Breast epithelium (tissue), 4 donors: ENCODE measurements at places on chromosomes 13 and 19.

DNA sequence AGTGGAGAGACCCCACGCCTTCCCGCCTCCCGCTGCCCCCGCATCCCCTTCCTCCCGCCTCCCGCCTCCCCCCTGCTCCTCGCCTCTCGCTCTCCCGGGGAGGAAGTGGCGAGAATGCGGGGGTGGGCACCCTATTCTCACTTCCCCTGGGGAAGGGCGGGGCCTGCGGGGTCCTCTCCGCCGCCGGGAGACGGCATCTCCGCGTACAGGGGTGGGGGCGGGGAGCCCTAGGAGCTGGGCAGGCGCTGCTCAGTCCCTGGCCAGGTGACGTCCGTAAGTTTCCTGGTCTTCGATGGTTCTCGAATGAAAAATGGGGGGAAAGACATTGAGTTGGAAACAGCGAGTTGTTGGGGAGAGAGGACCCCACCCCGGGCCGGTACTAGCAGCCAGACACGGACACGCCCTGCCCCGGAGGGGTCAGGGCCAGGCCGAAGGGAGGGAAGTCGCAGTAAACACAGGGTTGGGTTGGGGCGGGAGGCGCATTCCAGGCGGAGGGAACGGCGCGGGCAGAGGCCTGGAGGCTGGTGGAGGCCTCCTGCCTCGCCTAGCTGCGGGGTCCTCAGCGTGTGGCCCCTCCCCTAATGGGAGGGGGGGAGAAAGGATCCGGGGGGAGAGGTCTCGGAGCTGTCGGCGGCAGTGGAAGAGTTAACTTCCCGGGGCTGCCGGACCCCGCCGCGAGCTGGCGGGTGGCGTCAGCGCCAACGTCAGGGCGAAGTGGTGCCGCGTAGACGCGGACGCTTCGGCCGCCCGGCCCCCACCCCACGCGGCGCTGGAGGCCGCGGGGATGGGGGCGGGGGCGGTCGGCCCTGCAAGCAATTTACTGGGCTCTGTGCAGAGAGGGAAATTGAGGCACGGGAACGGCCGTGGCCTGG, 10.4 kb upstream of the JUND start:
- peak; percentile 80 for DNase-seq

- DNase-seq = no peak
Measured at GRCh38 chr19:45267296-45267695, 16.2 kb downstream of the MARK4 start.

GRCh38 chr19:35461060-35461459, 13.0 kb downstream of the FFAR2 start:
- no peak for DNase-seq

- no peak for DNase-seq
Measured at GRCh38 chr13:74046431-74046830, 87.8 kb downstream of the KLF12 start.

- DNase-seq = no peak
Measured at GRCh38 chr19:42220751-42221097, 612 bp downstream of the ZNF526 start.

GRCh38 chr13:52725302-52725701, 14.3 kb downstream of the CNMD start:
- DNase-seq = no peak

DNA sequence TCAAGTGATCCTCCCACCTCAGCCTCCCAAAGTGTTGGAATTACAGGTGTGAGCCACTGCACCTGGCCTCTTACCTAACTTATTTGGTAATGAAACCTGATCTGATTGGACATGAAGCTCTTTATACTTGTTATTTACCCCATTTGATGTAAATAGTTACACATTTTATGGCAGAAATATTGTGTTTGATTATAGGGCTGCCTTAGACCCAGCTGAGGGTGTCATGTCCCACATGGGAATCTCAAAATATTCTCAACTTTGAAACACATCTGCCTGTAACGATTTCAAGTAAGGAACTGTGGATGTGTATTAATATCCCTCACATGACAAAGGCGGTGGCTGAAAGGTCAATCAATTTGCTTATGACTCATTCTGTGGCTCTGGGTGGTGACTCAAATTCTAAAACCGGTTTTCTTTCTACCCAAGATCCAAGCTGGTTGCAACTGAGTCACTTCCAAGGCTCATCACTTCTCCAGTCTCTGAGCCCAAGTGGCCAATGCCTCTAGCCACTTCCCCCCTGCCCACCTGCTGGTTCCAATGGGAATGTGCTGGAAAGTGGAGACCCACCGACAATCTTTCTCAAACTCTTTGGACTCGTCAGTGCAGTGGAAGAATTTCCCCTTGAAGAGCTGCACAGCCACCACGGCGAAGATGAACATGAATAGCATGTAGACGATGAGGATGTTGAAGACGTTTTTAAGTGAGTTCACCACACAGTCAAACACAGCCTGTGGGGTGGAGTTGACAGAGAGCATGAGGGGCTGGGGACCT, 110.9 kb downstream of the IER2 start:
- DNase-seq = peak; percentile 22

DNA sequence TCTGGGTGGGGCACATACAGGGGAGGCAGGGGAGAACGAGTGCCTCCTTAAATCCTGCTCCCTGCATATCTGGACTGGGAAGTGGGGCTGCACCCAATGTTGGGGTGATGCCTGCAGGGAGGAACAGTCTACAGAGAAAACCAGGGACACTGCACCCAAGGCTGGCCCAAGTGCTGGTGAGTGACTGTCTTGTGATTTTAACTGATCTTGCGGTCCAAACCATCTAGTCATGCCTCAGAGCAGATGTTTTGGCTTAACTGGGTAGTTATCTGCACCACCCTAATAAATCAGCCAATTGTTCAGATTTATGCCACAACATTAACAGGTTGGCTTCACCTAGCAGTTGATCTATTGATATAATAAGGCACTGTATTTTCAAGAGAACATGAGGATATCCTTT, 219.2 kb upstream of the IRS2 start:
- DNase-seq = no peak

DNA sequence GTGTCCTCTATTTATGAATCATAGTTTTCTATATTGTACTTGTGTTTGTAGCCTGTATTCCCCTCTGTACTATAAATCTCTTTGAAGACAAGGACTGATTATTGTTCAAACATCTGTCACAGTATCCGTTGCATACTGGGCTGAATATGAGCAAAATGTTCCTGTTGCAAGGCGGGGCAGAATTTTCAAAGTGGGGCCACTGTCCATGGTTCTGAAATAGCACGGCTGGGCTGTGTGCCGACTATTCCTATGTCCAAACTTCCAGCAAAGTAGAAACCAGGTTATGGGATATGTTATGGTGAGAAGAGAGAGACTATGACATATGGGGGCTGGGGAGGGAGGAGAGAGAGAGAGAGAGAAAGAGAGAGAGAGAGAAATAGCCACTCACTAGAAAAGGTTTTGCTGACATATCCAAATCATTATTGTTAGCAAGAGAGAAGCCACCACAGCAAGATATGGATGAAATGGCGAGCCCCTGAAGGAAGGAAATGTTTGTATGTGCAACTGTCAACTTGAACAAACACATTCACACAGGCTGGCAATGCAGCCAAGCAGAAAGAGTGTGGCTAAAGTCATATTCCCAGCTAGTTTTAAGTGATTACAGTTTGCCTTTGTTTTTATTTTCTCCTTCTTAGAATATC, 107.0 kb upstream of the GPR12 start:
- no peak for DNase-seq

- no peak for DNase-seq
Measured at GRCh38 chr13:110630566-110631119, 15.3 kb downstream of the NAXD start.

DNA sequence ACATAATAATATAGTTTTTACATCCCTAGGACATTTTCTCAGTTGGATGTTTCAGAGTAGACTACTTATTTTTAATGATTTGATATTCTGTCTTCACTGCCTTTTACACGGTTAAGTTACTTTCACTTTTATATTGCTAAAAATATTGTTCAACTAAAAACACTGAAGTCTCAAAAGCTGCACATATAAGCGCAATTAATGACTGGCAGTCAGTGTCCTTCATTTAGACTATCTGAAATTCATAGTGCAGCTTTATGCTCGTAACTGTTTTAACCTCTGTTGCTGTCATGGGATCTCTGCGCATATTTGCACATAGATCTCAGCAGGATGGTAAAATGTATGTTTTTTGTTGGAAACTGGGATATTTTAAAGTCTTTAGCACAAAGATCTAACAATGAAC, 864.3 kb downstream of the SLITRK6 start:
- no peak for DNase-seq

GRCh38 chr13:23692816-23693215, 122.6 kb downstream of the TNFRSF19 start:
- no peak for DNase-seq

DNA sequence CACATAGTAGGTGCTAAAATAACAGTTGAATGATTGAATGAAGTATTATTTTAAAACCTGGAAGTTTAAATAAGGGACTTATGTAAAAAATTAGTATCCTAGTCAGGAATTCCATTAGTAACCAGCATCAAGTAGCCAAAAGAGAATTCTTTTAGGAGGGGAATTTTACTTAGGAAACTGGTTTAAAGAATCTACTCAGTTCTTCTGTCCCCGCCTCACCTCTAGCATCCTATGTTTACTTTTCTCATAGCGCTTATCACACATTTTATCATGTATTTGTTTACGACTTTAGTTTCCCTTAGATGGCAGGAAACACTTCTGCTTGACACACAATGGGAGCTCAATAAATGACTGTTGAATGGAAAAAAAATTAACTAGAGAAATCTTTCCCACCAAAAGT, 229.0 kb downstream of the KLF5 start:
- DNase-seq = no peak

GRCh38 chr13:112885782-112886268, 83.2 kb upstream of the MCF2L start:
- DNase-seq = peak; percentile 83

GRCh38 chr19:46785980-46786235, 2.5 kb downstream of the SLC1A5 start:
- DNase-seq = no peak

DNA sequence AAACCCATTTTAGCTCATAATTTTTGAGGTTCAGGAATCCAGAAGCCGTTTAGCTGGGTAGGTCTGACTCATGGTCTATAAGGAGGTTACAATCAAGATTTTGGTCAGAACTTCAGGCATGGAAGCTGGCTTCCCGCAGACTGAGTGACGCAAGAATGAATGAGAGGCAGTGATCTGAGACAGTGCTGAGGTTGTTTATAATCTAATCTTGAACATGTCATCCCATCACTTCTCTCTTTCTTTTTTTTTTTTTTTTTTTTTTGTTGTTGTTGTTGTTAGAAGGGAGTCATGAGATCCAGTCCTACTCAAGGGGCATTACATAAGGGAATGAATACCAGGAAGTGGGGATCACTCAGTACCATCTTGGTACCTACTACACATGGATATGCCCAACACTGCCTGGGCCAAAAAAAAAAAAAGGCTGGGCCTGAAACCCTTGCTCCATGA, 217.4 kb downstream of the DLEU7 start:
- no peak for DNase-seq
